ENCODE measurements at places on chromosomes 7 and 10.

- DNase-seq, result no peak
These were observed 110.8 kb downstream of the CALCR start for GRCh38 chr7:93463764-93464163.

DNA sequence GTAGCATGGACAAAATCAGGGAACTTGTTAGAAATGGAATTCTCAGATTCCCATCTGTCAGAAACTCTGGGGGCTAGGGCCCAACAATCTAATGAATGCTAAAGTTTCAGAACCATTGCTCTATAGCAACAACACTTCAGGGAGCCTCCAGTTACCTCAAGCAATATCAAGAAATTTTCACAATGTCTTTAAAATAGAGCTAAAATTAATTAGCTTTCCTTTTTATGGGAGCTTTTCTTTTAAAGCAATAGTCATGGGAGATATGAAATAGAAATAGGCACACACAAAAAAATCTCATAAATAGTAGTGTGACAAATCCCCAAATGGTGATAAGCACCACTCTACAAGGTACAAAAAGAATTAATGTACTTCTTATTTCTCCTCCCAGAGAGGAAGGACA is 80.9 kb downstream of the AASS start:
- DNase-seq, result no peak

DNA sequence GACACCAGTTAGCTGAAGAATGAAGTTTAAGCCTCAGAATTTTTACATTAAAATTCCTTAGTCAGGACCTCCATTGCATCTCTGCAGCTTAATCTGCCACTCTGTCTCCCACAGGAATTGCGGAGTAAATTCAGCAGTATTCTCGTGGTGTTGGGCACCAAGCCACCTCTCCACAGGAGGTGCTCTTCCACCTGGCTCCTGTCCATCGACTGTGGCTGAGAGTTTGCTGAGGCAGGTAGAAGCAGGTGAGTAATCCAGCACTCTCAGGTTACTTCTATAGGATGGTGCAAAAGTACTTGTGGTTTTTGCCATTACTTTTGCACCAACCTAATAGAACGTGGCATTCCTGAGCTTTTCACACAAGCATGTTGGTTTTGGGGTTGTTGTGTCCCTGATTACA is 134.1 kb downstream of the GFRA1 start:
- no peak for DNase-seq

- DNase-seq, result no peak
These were observed 519 bp upstream of the ZNF655 start for GRCh38 chr7:99557940-99558305.

DNA sequence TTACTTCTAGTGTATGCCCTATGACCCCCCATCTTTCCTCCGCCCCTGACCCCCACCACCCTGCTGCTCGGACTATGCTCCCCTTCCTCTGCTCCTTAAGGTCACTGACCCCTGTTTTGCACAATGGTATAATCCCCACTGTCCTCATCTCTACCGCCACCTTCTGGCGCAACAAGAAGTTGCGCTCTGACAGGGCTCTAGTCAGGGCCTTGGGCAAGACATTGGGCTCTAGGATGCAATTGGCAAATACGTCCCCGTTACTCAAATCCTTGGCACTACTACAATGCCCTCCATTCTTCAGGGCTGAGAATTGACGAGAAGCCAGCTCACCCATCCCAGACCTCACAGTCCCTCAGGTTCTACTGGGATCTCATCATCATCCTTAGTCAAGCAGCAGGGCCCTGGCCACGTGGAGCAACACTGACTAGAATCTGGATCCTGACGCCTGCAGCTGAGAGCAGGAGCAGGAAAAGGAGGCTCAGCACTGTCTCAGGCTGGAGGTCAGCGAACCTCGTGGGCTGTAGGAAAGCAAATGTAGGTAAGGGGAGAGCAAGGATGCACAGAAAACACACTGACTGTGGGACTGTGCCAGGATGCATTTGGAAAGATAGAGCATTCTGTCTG is 10.6 kb downstream of the LRIT2 start:
- no peak for DNase-seq

DNA sequence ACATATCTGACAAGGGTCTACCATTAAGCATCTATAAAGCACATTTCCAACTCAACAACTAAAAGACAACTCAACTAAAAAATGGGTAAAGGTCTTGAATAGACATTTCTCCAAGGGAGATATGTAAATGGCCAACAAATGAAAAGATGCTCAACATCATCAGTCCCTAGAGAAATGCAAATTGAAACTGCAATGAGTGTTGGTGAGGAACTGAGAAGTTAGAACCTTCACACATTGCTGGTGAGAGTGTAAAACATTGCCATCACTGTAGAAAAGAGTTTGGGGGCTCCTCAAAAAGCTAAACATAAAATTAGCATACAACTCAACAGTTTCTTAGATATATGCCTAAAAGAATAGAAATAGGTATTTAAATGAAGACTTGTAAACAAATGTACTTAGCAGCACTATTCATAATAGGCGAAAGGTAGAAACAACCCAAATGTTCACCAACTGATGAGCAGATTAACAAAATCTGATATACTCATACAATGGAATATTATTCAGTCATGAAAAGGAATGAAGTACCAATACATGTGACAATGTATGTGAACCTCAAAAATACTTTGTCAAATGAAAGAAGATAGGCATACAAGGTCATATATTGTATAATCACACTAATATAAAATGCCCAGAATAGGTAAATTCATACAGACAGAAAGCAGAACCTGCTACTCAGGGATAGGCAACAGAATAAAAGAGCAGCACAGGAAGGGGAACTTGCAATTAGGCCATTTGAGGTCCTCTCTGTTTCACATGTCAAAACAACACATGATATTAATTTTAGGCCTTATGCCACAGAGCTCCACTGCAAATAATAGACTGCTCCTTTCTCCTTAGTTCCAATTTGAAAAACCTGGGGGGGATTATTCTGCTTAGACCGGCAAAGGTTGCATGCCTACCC is 10.6 kb upstream of the LRRC72 start:
- DNase-seq, result no peak

- DNase-seq, result no peak
These were observed 45.5 kb upstream of the PRKAR2B start for GRCh38 chr7:106999023-106999422.

GRCh38 chr10:96978621-96979154 is 146.6 kb downstream of the LCOR start:
- DNase-seq, result no peak

- no peak for DNase-seq
These were observed 17.2 kb downstream of the SAP25 start for GRCh38 chr7:100556541-100556940.

GRCh38 chr7:20053334-20054104 is 163.7 kb downstream of the MACC1 start:
- no peak for DNase-seq

All from HTR-8/SVneo (cell line).